ENCODE measurements at places on chromosomes 11 and 22.

DNA sequence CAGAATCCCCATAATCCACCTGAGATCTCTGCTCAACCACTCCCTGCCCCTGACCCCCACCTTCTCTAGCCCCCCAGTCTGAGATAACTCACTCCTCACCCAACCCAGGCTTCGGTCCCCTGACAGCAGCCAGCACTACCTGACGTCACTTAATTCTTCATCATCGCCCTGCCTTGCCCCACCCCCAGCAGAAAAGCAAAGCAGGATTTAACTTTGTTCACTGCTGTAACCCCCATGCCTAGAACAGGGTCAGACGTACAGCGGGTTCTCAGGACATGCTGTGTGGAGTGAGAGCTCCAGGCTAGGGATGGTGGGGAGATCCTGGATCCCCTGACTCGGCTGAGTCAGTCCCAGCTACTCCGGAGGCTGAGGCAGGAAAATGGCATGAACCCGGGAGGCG lies 45.8 kb downstream of the ELFN2 start:
- DNase-seq: no peak

DNA sequence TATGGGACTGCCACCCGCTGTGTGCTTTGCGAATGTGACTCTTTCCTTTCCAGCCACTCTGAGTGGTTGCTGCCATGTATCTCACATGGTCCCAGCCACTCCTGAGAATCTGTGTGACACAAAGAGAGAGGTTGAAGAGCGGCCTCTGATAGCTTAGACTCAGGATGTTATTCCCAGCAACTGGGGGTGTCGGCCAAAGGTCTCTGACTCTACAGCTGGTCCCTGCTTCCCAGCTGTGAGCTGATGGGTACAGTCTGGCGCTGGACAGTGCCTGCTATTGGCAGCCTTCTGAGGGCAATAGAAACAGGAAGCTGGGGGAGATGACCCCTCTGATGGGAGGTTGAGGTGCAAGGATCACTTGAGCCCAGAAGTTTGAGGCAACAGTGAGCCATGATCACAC lies 105.1 kb downstream of the RRAS2 start:
- no peak for DNase-seq

- DNase-seq: no peak
Measured at GRCh38 chr11:17296852-17297559, 20.5 kb downstream of the NUCB2 start.

GRCh38 chr22:41197038-41197972 lies 7.8 kb upstream of the L3MBTL2 start:
- peak; percentile 75 for DNase-seq

- DNase-seq: peak; percentile 33
Measured at GRCh38 chr11:6443269-6444003, 2.6 kb upstream of the HPX start.

DNA sequence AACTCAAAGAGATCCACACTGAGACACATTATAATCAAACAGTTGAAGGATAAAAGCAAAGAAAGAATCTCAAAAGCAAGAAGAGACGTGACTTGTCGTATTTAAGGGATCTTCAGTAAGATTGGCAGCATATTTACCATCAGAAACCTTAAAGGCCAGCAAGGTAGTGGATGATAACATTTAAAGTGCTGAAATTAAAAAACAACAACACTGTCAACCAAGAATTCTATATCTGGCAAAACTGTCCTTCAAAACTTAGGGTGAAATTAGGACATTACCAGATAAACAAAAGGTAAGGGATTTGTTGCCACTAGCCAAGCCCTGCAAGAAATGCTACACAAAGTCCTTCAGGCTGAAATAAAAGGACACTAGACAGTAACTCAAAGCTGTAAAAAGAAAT lies 11.0 kb upstream of the MUC5B start:
- no peak for DNase-seq

GRCh38 chr11:19679952-19680828 lies 32.4 kb upstream of the NAV2 start:
- DNase-seq: no peak

DNA sequence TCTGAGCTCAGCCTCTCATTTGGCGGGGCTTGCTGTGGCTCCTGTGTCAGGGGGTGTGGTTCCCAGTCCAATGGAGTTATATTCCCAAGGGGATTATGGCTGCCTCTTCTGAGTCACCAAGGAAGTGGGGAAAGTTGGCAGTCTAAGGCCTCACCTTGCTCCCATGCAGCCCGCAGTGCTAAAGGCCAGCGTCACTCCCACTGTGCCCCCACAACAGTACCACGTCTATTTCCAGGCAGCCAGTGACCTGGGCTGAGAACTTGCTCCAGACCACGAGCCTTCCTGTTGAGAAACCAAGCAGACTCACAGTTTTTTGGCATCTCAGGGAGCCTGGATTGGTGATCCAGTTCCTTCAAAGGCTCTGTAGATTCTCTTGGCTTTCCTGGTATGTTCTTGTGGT lies 45.6 kb downstream of the OR2AT4 start:
- DNase-seq: no peak

DNA sequence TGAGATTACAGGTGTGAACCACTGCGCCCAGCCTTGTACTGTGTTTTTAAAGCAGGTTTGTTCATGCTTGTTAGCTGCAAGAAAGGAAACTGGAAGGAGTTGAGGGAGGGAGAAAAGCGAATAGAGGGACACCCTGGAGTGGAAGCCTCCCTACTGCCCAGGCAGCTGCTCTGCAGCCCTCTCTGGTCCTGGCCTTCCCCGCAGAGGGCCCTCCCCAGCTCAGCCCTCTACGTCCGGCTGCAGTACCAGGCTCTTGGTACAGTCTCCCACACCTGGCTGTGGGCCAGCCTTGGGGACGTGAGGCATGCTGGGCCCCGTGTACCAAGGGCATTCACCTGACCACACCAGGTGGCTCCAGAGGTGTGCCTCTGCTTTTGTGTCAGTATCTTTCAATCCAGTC lies 70.8 kb downstream of the MED15 start:
- no peak for DNase-seq

DNA sequence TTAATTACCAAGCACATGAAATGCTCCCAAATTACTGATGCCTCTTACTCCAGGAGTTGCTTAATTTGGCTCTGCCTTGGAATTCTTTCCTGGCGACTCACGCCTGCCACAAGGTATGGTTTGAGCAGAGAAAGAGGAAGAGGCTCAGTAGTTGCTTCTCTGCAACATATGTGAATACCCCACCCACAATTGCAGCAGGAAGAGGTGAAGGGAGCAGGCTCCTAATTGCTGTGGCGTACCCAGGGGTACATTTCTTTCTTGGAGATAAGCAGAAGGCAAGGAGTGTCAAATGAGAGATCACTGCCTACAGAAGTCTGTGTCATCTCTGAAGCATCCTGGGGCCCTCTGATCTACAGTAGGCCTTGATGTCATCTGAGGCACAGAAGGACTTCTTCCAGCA lies 10.6 kb upstream of the NNMT start:
- DNase-seq: no peak

DNA sequence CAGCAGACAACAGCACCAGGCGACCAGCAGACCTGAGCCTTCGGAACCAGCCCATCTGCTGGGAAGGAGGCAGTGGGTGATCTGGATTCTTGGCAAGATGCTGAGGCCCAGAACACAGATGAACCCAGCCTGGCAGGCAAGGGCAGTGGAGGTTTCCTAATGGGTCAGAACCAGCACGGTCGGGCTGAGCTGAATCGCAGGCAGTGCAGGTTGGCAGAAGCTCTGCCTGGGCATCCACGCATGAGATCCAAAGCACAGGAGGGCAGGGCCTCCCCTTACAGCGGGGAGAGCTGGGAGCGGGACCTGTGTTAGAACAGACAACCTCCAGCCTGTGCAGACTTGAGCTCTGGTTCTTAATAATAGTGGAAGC lies 47.5 kb downstream of the DSCAML1 start:
- DNase-seq: no peak

DNA sequence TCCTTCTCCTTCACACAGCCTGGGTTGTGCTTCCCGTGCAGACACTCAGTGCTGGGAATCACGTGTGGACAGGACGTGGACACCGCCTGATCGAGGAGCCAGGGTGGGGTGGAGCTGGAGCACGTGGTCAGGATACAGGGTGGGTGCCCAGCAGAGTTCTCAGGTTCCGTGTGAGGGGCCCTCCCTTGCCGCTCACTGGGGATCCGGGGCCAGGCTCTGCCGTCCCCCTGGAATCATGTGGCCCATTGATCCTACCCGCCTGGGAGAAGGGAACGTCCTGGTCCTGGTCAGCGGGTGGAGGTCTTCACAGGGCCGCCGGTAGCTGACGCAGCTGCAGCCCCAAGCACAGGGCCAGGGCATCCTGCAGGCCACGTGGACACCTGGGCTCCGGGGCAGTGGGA lies 397.7 kb downstream of the TBC1D22A start:
- DNase-seq: peak; percentile 7

- no peak for DNase-seq
Measured at GRCh38 chr11:6664551-6664950, 8.9 kb upstream of the DCHS1 start.

GRCh38 chr22:28899199-28899853 lies 16.0 kb downstream of the ZNRF3 start:
- DNase-seq: no peak

- DNase-seq: no peak
Measured at GRCh38 chr11:64870176-64870892, 8.1 kb downstream of the EHD1 start.

All from T-helper 1 cell (primary cell).